Iris pigment epithelial cell (primary cell): ENCODE measurements at places on chromosomes 2 and 18.

DNA sequence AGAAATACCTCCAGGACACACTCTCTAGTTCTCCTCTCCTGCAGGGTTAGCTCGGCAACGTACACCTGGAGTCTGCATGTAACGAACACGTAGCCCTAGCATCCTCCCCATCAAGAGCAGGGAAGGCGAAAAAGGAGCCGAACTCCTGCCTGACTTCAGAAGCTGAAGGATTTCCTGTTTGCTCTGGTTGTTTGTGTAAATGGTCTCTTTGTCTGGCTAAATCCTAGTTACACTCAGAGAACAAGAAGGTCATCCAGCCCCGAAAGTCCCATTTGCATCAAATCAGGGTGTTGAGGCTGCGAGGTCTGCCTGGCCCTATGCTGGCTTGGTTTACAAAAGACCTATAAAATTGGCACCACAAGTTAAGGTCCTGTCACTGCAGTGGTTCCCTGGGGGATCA is 66.4 kb upstream of the POMC start:
- peak; percentile 39 for DNase-seq

DNA sequence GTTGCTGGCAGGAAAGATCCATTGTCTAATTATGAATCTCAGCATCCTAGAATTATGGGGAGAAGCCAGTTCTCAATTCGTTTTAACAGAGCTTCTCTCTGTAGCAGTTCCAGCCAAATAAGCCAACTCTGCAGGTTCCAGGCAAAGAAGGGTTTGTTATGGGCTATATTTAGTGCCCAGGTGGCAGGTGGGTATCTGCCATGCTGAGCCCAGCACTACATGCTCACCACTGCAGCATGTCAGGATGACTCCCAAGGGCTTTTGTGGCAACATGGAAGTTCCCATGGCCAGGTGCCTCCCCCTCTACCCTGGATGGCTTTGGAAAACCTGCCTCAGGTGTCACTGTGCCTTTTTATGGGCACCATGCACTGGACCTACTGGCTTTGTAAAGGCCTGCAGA is 137.7 kb upstream of the MSH6 start:
- DNase-seq, result no peak

GRCh38 chr2:160666154-160667060 is 172.8 kb upstream of the RBMS1 start:
- DNase-seq, result peak; percentile 99

GRCh38 chr2:121089166-121089510 is 195.9 kb downstream of the TFCP2L1 start:
- no peak for DNase-seq

DNA sequence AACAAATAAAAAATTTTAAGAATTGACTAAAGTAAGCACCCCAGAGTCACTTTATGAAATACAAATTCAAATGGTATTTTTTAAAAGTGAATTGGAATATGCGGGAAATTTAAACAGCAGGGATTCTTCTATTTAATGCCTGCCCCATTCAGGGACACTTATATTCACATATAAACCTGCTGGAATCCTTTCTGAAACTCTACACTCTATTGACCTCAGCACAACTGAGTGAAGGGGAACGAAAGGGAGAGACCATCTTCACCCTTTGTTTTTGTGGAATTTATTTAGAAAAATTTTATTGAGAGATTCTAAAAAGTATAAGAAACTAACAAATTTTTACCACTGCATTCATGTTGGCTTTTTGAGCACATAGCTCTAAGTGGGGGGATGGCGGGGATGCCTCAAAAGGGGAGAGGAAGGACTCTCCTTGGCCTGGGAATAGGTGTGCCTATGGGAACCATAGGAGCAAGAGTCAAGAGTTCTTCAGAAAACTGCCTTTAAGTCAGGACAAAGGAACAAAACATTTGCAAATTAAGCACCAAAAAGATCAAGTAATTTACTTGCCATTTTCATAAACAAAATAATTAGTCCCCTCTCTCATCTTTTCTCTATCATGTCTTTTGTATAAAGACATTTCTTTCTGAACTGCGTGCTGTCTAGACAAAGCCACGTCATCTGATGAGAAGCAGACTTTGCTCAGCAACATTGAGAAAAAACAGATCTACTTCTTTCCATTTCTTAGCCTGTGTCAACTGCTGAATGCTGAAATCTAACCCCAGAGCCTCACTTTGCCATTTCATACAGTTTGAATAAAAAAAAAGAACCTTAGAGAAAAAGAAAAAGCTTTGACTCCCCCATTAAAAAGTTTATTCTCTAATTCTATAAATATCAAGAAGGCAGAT is 21.6 kb upstream of the FLACC1 start:
- no peak for DNase-seq

DNA sequence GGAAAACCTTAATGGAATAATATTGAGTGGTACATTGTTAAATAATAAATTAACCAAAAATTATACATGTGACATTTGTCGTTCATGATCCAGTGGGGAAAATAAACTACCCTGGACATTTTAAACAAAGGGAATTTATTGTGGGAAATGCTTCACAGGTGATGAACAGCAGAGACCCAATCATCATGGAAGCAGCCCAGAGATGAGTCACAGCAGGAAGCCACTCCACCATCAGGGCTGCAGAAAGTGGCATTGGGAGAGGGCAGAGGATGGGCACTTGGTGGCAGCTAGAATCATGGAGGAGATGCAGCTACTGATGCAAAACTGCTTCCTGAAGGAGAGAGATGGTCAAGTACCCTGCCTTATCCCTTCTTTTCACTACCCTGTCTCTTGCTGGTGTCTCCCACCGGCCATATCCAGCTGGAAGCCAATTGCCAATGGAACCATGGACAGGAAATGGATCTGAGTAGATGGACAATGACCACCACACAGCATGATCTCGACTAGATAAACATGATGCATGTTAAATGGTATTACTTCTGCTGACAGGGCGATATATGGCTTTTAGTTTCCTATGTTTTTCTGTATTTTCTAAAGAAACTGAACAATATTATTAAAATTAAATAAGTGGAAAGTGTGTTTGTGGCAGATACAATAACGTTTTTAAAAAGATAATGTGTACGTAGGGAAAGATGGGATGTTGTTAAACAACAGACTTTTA is 139.8 kb downstream of the RPIA start:
- DNase-seq, result peak; percentile 7

DNA sequence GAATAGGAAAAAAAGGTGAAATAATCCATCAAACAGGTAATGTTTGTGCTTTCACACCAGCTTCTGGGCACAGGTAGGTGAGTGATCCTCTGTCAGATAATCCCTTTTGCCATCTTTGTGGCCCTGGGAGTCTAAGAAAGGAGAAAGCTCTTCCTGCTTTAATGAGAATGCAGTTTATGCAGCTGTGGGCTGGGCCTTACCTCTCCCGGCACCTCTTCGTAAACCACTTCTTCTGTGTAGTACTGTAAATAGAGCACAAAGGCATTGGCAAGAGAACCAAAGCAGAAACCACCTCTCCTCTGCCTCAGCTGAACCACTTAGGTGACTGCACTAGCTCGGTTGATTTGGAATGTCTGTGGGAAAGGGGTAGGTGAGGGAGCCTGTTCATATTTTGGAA is 4.9 kb downstream of the NEB start:
- DNase-seq, result no peak

DNA sequence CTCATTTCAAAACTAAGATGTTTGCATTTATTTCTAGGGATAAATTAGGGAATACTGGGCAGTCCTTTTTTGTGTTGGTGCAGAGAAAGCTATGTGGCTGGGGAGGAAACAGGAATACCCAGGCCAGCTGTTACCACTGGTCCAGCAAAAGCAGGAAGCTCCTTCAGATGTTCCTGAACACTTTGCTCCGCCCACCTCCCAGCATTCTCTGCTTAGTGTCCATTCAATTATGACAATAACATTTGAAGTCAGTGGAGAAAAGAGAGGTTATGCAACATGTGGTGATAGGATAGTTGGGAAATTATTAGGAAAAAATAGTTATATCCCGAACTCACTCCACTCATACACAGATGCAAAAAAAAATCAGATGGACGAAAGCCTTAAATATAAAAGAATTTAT is 22.1 kb upstream of the ARPC2 start:
- peak; percentile 28 for DNase-seq

DNA sequence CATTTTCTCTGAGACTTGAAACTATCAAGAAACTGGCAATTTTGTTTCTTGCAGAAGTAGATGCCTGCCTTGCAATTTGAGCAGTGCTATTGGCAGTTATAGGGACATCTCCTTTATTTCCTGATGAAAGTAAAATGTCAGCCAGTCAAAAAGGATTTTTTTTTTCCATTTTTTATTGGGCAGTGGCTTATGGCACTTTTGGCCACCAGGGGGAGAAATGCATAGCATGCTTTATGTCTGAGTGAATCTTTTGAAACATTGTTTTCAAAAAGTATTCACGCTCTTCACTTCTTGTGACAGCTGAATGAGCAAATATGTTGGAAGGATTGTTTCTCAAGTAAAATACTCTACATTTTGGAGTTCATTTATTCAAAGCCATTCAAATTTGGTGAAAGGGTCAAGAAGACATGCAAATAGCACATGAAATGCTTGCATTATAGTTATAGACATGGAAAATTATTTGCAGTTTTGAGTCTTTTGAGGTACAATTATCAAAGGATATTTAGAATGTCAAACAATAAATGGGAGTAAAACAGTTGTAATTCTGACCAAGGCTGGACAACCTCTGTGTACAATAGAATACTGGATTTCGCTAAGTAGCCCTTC is 491.0 kb downstream of the CDH2 start:
- DNase-seq, result peak; percentile 59

GRCh38 chr2:127707890-127708648 is 6.8 kb downstream of the SFT2D3 start:
- no peak for DNase-seq

DNA sequence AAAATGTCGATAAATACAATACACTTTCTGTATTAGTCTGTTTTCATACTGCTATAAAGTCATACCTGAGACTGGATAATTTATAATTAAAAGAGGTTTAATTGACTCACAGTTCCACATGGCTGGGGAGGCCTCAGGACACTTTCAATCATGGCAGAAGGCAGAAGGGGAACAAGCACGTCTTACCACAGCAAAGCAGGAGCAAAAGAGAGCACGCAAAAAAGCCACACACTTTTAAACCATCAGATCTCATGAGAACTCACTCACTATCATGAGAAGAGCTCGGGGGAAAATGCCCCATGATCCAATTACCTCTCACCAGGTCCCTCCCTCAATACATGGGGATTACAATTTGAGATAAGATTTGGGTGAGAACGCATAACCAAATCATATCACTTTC is 256.7 kb downstream of the ANAPC1 start:
- DNase-seq, result no peak

GRCh38 chr2:199055336-199055735 is 402.4 kb downstream of the SATB2 start:
- DNase-seq, result no peak

GRCh38 chr2:102599486-102599885 is 19.9 kb upstream of the SLC9A2 start:
- DNase-seq, result no peak

DNA sequence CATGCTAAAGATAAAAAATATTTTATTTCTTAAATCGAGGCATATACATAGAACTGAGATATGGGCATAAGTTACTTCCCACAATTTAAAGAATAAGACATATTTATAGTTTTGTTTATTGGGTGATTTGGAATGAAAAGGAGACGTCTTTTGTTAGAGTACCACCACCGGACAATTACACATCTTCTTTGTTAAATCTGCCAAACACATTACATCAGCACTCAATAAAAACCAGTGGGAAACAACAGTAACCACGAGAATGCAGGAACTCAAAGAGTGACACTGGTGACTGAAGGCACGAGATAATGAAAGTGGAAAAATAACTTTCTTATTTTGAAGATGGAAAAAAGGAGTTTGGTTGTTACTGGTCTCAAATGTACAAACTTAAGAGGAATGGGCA is 92.6 kb upstream of the TFCP2L1 start:
- peak; percentile 34 for DNase-seq

- no peak for DNase-seq
These were observed 120.8 kb downstream of the MEIS1 start for GRCh38 chr2:66555501-66556324.

DNA sequence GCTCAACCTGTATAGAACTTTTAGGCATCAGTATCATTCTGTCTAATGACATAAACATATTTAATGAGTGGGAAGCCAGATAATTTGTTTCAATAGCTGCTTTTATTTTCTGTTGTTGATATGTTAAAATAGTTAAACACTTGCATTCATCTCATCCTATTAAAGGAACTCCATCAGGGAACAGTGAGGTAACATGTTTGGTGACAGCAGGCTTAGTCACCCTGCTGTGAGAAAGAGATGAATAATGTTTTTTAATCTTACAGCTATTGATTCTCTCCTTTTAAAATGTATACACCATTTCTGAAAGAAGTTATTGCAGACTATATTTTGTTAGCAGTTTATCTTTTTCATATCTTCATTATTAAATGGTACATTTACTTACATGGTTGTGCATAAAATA is 123.3 kb upstream of the CWC22 start:
- DNase-seq, result peak; percentile 41

DNA sequence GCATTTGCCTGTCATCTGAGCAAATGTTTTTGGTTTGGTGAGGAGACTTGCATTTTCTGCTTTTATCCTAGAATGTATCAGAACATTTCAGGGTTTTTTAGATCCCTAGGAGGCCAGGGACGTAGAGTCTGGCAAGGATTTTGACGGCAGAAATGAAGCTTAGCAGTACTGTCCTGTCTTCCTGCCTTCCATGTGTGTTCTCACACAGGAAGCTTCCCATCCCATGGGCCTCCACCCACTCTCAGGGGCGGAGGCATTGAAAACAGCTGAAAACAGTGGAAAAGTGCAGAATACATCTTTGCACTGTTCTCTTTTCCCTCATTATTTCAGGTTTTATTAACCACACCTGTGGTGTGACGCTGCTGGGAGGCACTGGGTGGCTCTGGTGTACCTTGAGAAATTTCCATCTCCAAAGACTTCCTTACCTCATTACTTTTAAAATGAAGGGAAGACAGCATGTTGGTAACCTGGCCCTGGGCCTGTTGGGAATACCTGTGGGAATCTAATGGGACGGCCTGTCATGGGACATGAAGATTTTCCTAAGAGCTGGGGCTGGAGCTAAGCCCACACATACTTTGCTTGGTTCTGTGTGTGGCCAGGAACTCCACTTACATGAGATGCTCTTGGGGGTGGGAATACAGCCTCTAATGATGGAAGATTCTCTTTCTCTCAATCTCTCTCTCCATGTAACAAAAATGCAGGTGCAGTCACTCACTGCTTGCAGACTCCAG is 20.5 kb downstream of the PCARE start:
- DNase-seq, result no peak

- no peak for DNase-seq
These were observed 68.4 kb downstream of the TANK start for GRCh38 chr2:161228511-161229240.

DNA sequence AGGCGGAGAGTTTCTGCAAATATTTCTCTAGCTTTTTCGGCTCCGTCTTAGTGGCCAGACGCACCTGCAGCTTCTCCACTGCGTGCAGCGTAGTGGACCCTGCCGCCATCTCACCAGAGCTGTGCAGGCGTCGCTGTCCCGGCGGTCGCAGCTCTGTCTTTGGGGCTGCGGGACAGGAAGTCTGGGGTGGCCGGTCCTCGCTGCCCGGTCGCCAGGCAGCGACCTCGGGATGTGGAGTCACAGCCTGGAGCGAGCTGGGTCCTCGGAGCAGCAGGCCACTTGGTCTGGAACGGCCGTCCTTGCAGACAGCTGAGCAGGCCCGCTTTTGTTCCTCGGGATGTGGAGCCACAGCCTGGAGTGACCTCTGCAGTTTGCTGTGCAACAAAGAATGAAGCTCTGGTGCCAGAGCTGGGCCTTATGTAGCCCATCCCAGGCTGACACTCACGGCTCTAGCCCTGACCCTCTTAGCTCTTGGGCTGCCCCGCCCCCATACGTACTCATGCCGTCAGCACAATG is at the start of gene ELOA2:
TSS of gene ELOA2 (minus strand) at position 466 of the 516 bp plus-strand sequence. CDS start at position 109, 357 bp downstream.
- DNase-seq, result no peak
